PC-3 (cell line): ENCODE measurements at places on chromosomes 6 and 20.

DNA sequence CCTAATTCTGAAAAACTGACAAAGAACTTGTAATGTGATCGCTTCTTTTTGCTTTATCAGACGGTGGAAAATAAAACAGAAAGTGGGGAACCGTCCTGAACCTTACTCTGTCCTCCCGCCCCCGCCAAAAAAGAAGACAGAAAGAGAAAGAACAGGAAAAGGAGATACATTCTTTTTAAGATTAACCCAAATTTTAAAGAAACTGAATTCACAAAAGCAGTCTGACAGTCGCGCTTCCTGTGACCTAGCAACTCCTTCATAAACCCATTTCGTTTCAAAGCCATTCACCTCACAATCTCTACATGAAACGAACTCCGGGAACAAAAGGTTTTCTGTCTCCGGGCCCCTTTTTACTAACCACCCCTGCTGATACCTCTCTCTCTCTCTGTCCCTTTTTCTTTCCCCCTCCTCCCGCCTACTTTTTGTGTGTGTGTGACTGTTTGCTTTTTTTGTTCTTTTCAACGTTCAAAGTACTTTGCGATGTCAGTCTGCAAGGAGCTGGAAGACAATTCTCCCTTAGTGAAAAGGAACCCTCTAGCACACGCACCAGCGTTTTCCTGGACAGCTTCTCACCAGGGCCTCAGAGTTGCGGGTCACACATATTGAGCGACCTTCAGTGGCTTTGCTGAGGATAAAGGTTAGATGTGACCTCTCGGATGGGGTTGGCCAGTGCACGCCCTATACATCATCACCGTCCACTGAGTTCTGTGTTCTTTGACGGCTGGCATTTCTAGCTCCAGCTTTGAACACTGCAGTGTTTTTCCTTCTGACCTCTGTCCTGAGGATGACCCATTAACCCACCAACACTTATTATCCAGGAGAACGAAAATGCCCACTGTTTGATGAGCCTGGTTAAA lies 530 bp upstream of the NEDD9 start:
- peak; percentile 39 for DNase-seq

DNA sequence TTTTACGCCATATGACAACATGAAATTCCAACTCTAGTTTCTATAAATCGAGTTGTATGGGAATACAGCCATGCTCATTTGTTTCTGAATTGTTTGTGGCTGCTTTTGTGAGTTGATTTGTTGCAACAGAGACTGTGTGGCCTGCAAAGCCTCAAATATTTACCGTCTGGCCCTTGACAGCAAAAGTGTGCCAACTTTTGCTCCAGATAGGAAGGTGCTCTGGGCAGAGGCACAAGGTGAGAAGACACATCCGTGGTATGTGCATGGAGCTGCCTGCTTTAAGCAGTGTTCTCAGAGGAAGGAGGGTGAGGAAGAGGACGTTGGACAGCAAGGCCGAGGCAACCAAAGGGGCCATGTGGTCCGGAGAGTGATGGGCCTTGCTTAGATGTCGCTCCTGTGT lies 57.4 kb downstream of the IYD start:
- DNase-seq = no peak

GRCh38 chr20:59147586-59147985 lies 16.0 kb upstream of the ZNF831 start:
- DNase-seq = no peak

DNA sequence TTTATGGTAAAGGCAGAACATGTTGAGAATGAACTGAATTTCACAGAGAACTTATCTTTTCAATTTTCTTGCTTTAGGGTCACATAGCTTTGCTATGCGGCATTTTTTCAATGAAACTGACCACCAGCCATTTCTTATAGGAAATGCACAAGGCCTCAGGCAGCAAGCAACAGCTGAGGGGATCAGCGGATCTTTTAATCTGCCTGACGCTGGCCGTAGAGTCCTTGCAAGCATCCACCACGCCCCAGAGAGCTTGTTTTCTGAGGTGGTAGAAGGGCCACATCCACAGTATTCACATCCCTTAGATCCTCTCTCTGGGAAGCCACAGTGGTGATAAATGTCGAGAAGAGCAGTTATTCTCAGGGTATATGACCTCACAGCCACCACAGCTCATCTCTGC lies 34.3 kb downstream of the FLRT3 start:
- DNase-seq = no peak

- no peak for DNase-seq
Measured at GRCh38 chr6:139422105-139423036, 47.9 kb upstream of the CITED2 start.

DNA sequence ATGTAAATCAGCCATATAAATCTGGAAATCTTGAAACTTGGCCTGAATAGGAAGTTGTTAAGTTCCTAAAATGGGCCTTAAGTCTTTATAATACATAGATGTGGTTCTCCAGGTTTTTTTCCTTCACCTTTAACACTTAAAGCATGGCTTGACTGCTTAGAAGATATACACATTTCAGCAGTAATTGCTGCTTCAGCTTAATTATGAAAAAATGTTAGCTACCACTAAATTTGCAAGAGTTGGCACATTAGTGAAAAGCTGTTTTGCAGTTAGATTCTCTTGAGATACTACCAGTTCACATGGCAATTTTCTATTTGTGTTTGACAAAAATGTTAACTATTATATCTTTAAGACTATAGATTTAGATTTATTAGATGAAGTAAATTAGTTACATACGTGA lies 72.7 kb upstream of the MYO6 start:
- DNase-seq = no peak

GRCh38 chr20:54624706-54625390 lies 149.5 kb downstream of the DOK5 start:
- DNase-seq = no peak

DNA sequence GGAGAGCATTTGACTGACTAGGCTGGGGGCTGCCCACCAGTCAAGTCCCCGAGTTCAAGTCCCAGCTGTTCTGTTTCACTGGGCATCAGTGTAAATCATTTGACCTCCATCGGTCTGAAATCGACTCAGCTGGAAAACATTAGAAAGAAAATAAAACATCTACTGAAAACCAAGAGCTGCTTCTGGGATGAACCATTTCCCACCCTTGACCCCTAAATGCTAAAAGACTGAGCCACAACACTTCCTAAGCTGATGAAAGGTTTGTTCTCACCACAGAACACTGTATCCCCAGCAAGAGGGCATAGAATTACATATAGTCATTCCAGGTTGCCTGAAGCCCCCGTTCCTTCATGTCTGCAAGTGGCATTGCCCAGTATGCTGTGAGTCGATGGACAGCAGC lies 237.0 kb upstream of the TAB2 start:
- DNase-seq = no peak

DNA sequence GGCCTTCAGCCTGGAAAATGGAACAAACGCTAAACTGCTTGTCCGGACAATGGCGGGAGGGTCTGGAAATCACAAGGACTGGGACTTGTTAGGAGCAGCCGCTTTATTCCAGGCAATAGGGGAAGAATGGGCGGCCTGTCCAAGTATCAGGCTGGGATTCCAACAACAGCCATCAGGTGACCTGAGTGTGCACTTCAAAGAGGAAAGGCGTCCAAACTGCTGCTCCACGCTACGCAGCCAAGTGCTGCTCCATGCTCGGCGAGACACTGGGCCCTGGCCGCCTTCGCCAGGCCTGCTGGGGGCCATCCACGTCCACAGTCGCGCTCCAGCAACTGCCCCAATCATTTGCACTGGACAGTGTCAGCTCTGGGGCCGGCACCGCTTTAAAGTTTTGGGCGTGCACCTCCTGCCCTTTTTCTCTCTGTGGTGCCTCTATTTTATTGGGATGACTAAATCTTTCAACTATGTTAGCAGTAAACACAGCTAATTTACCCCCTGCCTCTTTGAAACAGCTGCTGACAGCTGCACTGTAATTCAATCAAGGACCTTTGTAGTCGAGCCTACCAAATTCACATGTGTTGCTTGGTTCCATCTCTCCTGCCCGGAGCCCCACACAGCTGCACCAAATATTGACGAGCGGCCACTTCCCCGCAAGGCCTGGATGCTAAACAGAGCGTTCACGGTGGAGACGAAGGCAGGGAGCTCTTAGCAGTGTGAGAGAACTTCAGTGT lies 98.3 kb downstream of the BMP7 start:
- DNase-seq = peak; percentile 74

DNA sequence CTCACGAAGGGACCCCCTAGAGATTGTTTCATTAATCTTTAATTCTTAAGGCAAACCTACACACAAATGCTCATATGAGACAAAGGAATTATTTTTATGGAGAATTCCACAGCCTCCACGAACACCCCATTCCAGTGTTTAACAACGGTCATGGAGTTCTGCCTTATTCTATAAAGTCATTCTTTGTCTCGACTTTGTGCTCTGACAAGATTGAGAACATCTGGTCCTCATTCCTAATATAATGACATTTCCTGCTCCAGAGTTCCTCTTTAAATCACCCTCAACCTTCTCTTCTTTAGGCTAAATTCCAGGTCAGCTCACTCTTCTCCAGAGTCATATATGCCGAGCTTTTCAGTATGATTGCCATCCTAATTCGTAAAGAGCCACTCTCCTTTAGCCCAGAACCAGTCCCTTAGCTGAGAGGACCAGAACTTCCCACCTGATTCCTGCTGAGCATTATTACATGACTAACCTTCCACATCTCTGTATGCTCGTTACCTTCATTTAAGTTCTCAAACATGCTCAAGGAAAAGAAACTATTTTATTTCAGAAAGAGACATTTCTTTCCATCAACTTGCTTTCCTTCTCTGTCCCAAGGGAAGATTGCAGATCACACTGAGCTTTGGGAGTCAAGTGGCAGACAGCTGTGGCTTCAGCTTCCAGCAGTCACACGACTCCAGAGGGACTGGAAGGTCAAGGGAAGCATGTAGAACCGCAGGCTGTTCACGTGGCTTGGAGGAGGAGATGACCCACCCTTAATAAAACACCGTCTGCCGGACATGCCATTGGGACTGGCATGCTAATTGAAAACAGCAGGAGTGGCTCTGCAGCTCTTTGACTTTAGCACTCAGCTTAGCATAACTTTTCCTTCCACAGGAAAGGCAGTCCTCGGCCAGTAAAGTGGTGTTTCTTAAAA lies 467.1 kb upstream of the HSF2 start:
- DNase-seq = peak; percentile 51

- no peak for DNase-seq
Measured at GRCh38 chr6:144017166-144018094, 9.4 kb upstream of the PLAGL1 start.

DNA sequence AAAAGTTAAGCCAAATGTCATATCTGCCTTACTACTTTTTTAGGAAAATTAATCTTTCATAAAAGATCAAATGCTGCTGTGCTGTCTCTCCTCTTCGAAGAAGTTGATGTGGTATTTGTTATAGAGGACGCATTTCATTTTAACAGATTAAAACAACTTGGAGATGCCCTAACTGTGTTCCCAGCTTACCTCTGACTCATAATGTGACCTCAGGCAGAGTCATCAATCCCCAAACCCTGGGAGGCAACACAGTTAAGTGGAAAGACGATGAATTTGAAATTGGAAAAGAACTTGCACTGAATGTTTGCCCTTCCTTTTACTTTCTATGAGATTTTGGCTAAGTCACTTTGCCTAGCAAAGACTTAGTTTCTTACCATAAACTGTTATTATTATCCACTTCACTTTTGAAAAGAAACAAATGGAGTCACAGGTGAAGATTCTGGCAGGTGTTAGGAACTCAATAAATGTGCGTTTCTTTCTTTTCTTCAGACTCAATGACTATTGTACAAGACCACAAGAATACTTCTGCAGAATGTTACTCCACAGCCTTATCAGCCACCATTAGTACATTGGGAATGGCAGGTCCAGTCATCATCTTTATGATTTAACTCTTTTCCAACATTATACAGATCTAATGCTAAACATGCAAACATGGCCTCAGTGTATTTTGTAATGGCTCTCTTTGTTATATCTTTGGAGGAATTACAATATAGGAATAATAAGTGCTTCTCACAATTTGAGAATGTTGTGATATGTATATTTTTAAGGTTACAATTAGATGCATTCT lies 102.6 kb downstream of the COL21A1 start:
- peak; percentile 85 for DNase-seq

GRCh38 chr6:113381959-113382358 lies 475.2 kb upstream of the MARCKS start:
- DNase-seq = peak; percentile 42

DNA sequence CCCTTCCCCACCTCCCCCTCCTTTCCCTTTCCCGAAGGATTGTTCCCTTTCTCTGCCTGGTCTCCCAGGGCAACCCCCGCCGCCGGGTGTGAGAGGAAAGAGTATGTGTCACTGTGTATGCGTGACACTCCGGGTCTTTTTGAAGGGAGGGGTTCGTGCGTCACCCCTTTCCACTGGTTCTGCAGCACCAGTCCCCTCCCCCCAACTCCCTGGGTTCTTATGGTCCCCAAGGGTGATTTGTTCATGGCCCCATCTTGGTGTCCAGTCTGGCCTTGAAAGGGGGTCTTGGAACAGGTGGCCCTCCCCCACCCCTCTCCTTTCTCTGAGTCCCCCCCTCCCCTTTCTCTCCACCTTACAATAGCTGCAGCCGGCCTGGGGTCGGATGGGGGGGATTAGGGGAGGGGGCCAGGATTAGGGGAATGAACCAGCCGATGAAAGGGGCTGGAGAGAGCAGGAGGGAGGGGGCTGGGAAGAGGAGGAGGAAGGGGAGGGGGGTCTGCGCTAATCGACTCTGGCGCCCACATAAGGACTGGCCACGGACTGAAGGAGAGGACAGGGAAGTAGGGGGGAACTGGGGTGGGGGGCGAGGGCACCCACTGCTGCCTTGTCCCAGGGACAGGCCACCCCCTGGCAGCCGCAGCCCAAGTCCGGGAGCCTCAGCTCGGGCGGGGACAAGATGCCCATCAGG lies 1.3 kb upstream of the RING1 start:
- peak; percentile 76 for DNase-seq

GRCh38 chr6:130187335-130188206 lies 35.2 kb downstream of the SAMD3 start:
- no peak for DNase-seq

DNA sequence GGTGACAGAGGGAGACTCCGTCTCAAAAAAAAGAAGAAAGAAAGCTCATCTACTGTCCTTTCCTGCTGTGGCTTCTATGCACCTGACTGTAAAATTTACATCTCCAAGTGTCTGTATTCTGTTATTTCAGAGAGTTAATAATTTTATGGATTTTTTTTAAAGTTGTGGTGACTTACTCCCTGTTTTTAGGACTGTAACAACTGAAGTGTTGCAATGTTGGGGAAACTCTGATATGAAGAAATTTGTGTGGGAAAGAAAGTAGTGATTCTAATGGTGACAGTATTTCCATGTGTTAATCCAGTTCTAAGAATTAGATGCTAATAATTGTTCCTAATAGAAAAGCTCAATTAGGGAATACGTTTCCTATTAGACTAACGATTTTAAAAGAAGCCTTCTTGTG lies 27.4 kb downstream of the STX11 start:
- DNase-seq = no peak

DNA sequence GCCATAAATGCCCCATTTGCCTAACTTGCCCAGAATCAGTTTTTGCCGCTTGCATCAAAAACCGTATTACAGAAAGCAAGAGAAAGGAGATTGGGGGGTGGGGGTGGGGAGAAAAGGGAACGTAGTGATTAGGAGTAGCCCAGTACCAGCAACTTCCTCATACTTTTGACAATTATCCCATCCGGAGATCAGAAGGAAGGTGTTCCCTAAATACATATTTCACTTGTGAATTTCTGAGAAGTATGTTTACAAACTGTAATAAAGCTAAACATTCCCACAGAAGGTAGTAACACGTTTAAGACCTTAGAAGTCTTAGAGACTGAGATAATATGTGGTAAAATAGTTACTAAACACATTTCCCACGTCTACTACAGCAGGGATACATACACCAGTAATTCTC lies 14.5 kb downstream of the PREP start:
- no peak for DNase-seq

- DNase-seq = peak; percentile 43
Measured at GRCh38 chr6:151240036-151240685, 394 bp downstream of the AKAP12 start.
